Large intestine (tissue), 12 donors: ENCODE measurements at places on chromosomes 5 and 9. TPM values are rescaled to one million over a fixed set of nuclear protein-coding genes. Genes with fewer than 3 reads are reported as not detected.

CLIC3 gene
- 3.6 TPM for polyA plus RNA-seq

DNA sequence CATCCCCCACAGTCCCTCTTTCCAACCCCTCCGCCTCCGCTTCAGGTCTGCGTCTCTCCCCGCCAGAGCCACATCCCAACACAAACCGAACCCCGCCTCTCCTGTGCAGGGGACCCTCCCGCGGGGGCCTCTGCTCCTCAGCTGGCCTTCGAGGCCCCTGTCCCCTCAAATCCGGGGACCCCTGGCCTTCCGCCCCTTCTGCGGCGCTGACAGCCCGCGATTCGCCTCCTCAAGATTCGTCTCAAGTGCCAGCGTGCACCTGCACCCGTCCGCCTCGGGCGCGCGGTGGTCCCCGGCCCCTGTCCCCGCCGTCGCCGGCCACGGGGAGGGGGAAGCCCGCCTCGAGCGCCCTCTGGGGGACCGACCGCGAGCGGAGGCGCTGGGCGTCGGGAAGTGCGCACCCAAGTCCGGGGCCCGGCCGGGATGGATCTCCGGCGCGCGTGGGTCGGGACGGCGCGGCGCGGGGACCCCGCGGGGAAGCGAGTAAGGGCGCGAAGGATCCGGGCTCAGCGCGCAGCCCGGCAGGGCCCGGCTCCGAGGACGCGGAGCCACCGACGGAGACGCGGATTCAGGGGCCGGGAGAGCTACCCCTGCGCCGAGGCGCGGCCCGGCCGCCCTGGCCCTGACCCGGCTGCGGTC, 623 bp downstream of the FLT4 start:
- no peaks in the 10 kb centered on the region for H3K4me1 ChIP-seq
- no peak for DNase-seq
- peaks cover 66% of the 10 kb centered on the region for H3K27me3 ChIP-seq
- no peaks in the 10 kb centered on the region for H3K36me3 ChIP-seq
- no peak overlapping the region for H3K27ac ChIP-seq
- H3K4me3 ChIP-seq, result no peak overlapping the region

DNA sequence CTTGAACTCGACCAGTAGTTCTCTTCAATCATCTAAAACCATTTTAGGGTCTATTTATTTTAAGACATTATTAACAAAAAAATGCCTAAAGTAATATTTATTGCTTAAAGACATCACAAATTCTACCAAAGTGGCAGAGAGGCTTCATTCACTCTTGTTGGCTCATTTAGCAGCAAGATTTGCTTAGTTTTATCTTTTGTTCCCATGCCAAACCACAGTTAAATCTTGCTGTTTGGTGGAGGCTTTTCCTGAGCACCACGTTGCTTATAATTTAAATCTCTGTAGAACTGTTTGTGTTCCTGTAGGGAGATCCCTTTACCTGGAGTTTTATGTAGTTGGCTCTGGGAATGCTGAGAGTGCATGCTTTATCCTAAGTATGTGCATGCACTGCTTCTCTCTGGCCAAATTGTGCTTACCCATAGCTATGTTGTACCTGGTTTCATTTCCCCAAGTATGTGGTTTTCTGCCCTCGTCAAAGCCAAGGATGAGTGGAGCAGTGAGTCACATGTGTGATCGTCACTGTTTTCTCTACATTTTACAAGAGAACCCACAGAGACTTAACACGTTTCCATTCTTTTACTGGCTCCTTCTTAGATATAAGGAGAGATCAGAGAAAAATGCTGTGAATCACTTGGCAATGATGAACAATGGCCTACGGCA, 42.1 kb upstream of the MAST4 start:
- H3K36me3 ChIP-seq, result no peaks in the 10 kb centered on the region
- no peak for DNase-seq

- no peak overlapping the region for H3K4me3 ChIP-seq
- H3K4me1 ChIP-seq, result no peaks in the 10 kb centered on the region
- H3K27me3 ChIP-seq, result no peaks in the 10 kb centered on the region
- no peak overlapping the region for H3K27ac ChIP-seq
- DNase-seq, result no peak
- H3K36me3 ChIP-seq, result peaks cover 5% of the 10 kb centered on the region
Observed at GRCh38 chr9:114478871-114479270, 26.4 kb downstream of the WHRN start.
